ENCODE measurements at places on chromosomes 11 and 22.

DNA sequence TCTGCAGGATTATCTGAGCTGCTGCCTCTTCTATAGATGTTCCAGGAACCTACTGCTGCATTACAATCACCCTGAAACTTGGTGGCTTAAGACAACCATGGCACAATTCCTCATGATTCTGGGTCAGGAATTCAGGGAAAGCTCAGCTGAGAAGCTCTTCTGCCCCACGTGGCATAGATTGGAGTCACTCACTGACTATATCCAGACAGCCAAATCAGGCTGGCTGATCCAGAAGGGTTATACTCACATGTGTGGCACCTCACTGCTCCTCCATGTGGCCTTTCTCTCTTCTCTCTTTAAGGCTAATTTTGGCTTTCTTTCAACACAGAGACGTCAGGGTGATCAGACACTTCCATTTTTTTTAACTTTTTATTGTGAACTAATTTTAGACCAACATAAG, 125.5 kb downstream of the BBOX1 start:
- peak; percentile 11 for DNase-seq

GRCh38 chr11:82873919-82874333, 26.3 kb downstream of the PRCP start:
- no peak for DNase-seq

DNA sequence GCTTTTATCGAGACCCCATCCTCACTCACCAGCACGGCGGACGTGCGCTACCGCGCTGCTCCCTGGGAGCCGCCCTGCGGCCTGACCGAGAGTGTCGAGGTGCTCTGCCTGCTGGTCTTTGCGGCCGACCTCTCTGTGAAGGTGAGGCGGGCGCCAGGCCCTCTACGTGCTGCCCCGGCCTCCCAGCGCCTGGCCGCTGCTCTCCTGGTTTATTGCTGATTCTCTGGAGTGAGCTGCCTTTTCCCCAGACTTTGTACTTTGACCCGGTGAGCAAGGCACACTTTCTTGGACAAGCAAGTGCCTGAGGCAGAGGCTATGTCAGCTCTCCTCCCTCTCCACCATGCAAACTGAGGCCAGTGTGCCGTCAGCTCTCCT, 6.5 kb downstream of the TPCN2 start:
- DNase-seq = no peak

DNA sequence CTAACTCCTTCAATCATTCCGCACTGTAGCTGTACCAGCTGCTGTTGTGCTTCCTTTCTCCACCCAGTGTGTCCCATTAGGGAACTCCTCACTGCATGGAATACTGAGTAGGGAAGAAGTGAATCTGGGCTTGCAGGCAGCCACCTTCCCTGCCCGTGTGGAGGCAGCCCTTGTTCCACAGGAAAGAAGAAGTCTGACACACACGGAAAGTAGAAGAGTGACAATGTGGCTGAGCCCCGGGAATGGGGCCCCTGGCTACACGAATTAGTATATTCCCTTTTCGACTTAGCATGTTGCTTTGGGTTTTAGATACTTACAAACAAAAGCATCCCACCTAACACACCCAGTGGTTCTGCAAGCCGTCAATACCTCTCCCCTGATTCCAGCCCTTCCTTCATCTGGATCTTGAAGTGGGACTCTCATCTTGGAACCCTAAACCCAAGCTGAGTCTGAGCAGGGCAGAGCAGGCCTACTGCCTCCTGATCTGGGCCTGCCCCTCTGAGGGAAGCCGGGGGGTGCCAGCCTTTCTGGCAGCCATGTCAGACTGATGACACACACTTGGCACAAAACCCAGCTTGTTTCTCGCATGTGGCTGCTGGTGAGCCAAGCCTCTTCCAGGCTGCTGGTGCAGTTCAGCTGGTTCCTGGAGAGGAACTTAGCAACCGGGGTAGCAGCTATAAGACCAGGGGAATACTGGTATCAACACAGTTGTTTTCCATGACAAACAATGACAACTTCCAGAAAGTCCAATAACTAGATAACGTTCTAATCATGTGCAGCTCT, 71.6 kb downstream of the C11orf58 start:
- peak; percentile 20 for DNase-seq

GRCh38 chr11:47558695-47559094, 5.8 kb upstream of the CELF1 start:
- no peak for DNase-seq

DNA sequence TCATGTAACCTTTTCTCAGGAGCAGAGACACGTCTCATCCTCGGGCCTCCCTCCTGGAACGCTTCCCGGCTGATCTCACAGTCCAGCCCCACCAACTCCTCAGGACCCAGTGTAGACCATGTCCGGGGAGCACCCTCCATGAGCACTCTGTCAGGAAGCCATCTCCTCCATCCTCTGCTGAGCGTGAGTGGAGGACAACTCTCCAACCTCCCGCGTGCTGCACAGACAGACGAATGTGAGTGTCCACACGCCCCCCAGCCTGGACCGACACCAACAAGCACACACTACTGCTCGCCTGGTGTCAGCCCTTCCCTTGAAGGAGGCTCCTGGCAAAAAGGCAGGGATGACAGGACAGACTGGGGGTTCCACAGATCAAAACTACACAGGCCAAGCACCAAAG, 86.6 kb downstream of the SHANK2 start:
- DNase-seq = no peak

DNA sequence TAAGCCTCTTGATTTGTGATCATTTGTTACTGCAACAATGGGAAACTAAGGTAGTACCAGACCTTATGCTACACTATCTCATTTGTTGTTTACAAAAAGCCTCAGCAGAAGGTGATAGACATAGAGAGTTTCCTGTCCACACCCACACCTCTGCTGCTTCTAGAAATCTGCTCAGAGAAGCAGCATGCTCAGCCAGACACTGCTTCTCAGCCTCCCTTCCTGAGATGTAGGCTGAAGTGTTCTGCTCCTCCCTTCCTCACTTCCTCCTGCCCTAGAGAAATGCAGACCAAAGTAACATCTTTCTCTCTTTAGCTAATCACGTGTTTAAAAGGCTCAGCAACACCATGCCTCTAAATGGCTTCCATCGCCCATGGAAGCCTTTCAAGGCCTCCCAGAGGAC, 88.4 kb downstream of the SLC1A2 start:
- no peak for DNase-seq

GRCh38 chr22:31647523-31648320, 14.3 kb downstream of the PISD start:
- no peak for DNase-seq

GRCh38 chr11:76140912-76141574, 65.3 kb downstream of the WNT11 start:
- DNase-seq = no peak

- DNase-seq = peak; percentile 47
These were observed 62.7 kb downstream of the PAK1 start for GRCh38 chr11:77411137-77411707.

DNA sequence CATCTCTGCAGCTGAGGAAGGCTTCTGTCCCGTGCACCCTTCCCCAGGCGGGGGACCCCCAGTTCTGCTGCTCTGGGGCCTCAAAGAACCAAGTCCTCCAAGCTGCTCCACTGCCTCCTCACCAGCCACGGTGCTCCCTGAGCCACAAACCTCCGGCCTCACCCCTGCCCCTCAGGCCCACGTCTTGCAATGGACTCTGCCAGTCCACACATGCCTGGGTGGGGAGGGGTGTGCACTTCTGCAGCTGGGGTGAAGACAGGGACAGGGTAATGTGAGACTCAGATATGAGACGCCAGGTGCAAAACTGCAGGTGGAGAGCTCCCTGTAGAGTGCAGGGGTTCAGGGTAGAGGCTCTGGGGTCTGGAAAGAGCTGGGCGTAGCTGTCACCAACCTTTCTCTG, 3.2 kb upstream of the PTDSS2 start:
- DNase-seq = no peak

DNA sequence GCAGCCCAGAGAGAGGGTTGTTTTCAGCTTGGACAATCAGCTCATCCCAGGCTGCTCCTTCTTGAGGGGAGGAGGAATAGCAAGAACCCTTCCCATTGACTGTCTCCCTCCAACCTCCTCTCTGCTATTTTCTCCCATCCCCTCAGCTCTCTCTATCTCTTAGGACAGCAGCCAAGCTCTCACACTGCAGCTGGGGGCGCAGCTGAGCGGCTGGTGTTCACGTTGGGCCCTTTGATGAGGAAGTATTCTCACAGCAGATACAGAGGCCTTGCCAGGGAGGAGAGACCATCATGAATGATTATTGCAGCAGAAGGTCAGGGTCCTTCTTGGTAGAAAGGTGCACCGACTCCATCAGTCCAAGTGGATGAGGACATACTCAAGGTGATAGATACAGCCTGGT, 26.5 kb upstream of the CADM1 start:
- DNase-seq = no peak
